Fibroblast of the conjunctiva (primary cell): ENCODE measurements at places on chromosomes 13 and 19.

DNA sequence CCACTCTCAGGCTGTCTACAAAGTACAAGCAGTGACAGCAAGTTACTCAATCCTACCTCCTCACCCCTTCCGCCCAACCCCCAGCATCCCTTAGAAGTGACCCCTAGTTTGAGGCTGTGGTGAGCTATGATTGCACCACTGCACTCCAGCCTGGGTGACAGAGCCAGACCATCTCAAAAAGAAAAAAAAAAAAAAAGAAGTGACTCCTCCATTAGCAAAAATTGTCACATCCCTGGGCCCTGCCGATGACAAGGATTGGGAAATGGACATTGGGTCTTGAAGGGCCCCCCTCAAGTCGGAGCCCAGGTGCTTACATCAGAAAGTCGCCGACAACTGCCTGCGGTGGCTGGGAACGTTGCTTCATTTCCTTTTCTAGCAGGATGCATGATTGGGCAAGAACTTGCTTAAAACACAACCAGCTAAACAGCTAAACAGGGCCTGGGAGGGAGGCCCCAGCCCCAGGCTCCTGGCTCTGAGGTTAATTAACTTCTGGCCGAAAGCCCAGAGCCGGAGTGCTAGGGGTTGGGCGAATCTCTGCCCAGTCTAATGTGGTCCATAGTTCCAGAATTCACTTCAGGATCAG lies 15.3 kb downstream of the RAB3D start:
- DNase-seq: peak; percentile 90

DNA sequence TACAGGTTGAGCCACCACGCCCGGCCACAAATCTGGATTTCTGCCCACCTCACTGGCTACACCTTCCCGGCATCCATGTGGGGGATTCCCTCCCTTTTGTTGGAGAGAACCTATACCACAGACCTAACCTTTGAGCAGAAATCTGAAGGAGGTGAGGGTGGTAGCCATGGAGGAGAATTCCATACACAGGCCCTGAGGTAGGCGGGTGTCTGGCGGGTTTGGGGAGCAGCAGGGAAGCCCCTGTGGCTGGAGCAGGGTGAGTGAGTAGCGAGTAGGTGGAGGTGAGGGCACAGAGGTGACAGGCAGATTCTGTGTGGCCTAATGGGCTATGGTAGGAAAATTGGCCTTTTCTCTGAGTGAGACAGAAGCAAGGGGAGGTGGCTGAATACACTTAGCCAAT lies 10.6 kb downstream of the EIF3K start:
- no peak for DNase-seq

DNA sequence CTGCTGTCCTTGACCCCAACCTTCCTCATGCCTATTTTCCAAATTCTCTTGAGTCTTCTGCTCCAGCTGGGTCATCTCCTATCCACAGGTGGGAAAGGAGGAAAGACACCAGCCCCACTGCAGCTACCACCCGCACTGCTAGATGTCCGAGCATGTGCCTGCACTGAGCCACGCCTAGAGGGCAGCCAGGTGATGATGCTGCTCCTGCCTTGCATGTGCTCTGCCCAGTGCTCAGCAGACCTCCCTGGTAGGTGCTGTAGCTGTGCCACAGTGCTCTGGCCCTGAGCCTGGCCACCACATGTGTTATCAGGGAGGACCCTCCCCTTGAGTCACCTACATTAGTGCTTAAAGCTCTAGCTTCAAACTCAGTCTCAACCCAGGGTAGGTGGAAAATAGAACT lies 6.9 kb upstream of the CYSLTR2 start:
- DNase-seq: no peak

DNA sequence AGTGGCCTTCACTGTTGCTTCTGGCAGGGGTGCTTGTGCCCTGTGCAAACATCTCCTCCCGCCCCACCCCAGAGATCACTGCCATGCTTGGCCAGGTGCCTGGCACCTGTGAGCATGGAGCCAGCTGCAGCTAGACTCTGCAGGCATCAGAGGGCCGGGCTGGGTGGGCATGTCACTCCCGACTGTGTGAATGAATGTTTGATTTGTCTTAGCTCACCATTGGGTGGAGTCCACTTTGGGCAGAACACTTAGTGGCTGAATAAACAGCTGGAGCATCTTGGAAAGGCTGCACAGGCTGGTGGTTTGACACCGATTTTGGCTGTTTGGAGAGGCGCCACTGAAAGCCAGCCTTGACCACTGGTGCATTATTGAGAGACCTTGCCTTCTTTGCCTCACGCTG lies 267.3 kb downstream of the DLEU7 start:
- DNase-seq: no peak

- DNase-seq: no peak
Measured at GRCh38 chr19:15463861-15464371, 428 bp downstream of the RASAL3 start.

DNA sequence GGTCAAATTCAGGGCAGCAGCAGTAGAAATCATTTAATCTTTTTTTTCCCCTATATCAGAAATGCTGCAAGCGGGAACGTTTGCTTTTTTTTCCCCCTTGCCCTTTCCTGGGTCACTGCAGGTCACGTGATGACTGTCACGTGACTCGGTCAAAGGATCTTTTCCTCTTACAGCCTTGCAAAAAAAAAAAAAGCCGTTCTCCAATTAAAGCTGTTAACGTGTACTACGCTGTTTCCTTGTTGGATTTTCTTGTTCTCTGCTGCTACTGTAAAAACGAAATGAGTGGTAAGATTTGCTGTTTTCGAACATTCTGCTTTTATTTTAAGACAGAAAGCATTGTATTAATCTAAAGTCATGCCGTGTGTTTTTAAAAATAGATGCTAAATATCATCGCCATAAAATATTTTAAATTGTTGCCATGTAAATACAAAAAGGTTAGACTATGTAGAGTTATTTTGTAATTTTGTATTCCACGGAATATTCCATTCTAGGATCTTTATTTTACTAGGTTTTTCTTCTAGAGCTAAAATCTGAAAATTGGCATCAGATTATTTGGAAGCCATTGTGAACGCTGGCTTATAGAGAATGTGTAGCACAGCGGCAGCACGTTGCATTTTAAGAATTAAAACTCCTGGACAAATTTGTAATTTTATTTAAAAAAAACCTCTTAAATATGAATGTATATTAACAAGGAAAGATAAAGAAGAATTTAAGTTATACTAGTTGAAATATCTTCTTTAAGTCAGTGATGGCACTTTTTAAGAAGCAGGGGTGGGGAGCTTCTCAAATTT lies 109.8 kb upstream of the MLNR start:
- DNase-seq: peak; percentile 86

DNA sequence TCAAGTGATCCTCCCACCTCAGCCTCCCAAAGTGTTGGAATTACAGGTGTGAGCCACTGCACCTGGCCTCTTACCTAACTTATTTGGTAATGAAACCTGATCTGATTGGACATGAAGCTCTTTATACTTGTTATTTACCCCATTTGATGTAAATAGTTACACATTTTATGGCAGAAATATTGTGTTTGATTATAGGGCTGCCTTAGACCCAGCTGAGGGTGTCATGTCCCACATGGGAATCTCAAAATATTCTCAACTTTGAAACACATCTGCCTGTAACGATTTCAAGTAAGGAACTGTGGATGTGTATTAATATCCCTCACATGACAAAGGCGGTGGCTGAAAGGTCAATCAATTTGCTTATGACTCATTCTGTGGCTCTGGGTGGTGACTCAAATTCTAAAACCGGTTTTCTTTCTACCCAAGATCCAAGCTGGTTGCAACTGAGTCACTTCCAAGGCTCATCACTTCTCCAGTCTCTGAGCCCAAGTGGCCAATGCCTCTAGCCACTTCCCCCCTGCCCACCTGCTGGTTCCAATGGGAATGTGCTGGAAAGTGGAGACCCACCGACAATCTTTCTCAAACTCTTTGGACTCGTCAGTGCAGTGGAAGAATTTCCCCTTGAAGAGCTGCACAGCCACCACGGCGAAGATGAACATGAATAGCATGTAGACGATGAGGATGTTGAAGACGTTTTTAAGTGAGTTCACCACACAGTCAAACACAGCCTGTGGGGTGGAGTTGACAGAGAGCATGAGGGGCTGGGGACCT lies 110.9 kb downstream of the IER2 start:
- peak; percentile 39 for DNase-seq

GRCh38 chr19:32895384-32895783 lies 25.8 kb upstream of the SLC7A9 start:
- no peak for DNase-seq

DNA sequence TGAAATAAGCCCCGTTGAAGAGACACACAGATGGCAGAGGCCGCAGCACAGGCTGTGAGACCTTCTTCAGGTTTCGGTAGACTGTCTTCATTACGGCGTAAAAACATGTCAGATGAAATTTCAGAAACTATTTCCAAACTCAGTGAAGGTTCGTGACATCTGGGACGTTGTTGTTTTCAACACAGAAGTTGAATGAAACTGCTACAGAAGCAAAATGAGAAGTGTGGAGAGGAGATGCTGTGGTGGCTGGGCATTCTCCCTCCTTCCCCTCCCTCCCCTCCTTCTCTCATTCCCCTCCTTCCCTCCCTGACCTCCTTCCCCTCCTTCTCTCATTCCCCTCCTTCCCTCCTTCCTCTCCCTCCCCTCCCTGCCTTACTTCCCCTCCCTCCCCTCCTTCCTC lies 113.6 kb downstream of the ATP11A start:
- DNase-seq: no peak

- DNase-seq: no peak
Measured at GRCh38 chr13:47665043-47665442, 336.0 kb downstream of the SUCLA2 start.

DNA sequence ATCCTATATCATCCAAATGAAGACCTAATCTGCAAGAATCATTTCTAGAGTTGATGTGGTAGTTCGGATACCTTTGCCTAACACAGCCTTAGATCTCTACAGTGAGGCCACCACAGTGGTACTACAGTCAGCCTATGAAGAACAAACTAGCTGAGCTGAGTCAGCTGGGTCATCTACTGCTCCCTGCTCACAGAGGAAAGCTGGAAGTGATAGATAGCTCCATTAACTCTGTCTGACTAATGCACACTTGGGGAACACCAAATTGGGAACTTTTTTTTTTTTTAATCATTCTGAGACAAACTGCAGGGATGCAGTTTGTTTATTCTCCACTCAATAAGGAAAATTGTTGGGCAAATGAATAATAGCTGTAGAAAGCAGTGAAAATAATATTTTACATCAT lies 1160.6 kb downstream of the PCDH9 start:
- no peak for DNase-seq

DNA sequence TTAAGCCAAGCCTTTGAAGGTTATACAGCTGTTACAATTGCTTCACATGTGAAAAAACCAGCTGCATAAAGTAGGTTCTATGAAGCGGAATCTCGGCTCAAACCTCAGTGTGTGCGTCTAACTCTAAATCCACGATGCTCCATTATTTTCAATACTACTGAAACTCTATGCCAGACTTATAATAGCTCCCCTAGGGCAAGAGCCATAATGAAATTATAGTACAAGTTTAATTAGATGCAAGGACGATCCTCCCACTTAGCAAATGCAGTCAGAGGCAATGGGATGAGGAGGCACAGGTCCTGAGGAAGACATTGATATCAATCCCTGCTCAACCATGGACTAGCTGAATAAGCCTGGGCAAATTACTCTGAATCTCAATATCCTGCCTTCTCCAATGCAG lies 31.1 kb downstream of the SLC7A1 start:
- DNase-seq: no peak

GRCh38 chr19:911197-912033 lies 1.6 kb downstream of the R3HDM4 start:
- no peak for DNase-seq

GRCh38 chr13:101185606-101186005 lies 230.7 kb downstream of the NALCN start:
- no peak for DNase-seq

DNA sequence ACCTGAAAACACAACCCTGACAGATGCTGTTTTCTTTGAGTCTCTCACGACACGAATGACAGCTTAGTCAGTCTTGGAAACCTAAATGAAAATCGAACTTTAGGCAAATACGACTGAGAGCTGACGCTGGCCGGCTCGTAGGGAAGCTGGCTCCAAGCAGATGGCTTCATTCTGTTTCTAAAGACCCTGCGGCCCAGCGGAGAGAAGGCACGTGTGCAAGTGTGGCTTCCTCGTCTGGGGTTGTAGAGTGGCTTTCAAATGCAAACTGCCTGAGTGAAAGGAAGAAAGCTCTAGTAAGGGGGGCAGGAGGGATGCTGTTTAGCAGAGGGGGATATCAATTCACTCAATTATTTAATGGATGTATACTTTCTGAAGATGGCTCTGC lies 26.1 kb upstream of the TIMM44 start:
- no peak for DNase-seq

- DNase-seq: no peak
Measured at GRCh38 chr19:44026622-44027021, 1.4 kb downstream of the ZNF222 start.

DNA sequence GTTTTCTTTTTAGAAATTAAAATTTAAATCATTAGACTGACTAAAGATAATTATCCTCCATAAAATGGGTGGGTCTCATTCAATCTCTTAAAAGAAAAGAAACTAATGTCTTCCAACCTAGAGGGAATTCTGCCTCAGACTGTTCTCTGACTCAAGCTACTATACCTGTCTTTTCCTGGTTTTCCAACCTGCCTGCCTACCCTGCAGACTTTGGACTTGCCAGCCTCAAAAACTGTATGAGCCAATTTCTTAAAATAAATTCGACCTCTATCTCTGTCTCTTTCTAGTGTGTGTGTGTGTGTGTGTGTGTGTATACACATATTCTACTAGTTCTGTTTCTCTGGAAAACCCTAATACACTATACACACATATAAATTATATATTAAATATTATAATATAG lies 847.3 kb downstream of the PCDH17 start:
- no peak for DNase-seq

GRCh38 chr13:23147827-23148226 lies 33.0 kb upstream of the SGCG start:
- DNase-seq: no peak

GRCh38 chr19:38665219-38665931 lies 17.9 kb downstream of the ACTN4 start:
- no peak for DNase-seq

GRCh38 chr19:6728346-6728745 lies 7.9 kb upstream of the C3 start:
- no peak for DNase-seq

GRCh38 chr19:15378534-15379082 lies 979 bp downstream of the AKAP8 start:
- no peak for DNase-seq

DNA sequence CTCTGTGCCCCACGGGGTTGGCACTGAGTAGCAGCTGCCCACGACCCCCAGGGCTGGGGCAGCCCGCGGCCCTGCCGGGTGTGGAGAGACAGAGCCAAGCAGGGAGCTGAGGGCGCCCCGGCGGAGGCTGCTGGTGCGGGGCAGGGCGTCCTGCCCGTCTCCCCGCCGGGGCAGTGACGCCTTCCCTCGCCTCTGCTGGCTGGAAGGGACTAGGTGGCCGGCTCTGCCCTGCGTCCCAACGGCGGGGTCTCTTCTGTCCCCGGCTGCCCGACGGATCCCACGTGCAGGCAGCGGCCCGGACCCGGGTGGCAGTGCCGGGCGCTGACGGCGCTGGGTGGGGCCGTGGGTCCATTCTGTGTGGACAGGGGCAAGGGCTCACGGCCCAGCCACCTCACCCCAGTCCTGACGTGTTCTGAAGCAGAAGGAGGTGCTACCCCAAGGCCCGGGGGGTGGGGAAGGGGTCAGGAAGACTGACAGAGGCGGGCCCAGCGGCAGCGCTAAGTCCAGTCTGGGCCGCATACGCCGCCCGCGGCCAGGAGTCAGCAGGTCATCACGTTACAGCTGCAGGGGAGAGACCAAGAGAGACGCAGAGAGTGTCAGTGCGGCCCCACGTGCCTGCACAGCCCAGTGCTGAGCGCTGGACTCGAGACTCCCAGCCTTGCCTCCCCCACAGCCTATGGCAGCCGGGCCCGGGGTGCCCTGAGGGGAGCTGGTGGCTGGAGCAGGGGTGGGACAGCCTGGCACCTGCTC lies 15.1 kb upstream of the PLPP2 start:
- DNase-seq: no peak

GRCh38 chr13:106685143-106685542 lies 117.2 kb upstream of the ARGLU1 start:
- no peak for DNase-seq
